ENCODE measurements at places on chromosomes 1 and 21.

DNA sequence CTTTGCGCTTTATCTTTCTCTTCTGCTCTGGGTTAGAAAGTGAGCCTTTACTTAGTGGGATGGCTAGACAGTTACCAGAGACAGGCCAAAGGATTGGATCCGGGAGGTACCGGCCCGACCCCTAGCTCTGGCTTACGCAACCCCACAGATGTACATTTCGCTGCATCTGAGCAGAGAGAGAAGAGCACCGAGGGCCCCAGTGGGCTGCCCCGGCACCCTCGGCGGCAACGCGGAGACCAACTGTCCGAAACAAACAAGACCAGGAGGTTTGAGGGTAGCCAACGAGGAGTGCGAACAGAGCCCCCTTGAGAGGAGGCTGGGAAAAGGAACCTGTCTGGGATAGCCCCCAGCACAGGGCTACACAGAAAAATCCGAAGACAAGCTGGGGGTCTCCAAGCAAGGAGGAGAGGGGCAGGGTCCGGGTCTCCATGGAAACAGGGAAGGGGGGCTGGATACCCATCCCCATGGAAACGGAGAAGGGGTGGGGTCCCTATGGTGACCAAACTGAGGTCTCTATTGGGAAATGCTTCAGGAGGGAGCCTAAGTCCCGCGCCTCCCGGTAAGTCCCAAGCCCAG, 373 bp downstream of the MTF1 start:
- no peak for DNase-seq

- no peak for DNase-seq
These were observed 9.2 kb upstream of the PLEKHG5 start for GRCh38 chr1:6500544-6501278.

DNA sequence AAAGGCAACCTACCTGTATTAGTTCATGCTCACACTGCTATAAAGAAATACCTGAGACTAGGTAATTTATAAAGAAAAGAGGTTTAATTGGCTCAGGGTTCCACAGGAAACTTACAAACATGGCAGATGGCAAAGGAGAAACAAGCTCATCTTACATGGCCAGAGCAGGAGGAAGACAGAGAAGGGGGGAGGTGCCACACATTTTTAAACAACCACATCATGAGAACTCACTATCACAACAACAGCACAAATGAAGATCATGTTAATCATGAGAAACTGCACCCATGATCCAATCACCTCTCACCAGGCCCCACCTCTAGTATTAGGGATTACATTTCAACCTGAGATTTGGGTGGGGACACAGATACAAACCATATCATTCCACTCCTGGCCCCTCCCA, 90.6 kb upstream of the KCTD3 start:
- no peak for DNase-seq

GRCh38 chr1:90526954-90527353, 190.1 kb downstream of the BARHL2 start:
- no peak for DNase-seq

GRCh38 chr1:238624776-238625175, 734.1 kb upstream of the ZP4 start:
- DNase-seq, result no peak

- DNase-seq, result no peak
These were observed 178.0 kb downstream of the ZNF281 start for GRCh38 chr1:200231787-200232231.

GRCh38 chr21:44473915-44474555, 18.7 kb downstream of the LRRC3 start:
- no peak for DNase-seq

- no peak for DNase-seq
These were observed 40.9 kb downstream of the LGR6 start for GRCh38 chr1:202234331-202235002.

GRCh38 chr1:46062651-46063319, 69.6 kb downstream of the PIK3R3 start:
- no peak for DNase-seq

- DNase-seq, result no peak
These were observed 2.2 kb downstream of the NAV1 start for GRCh38 chr1:201540846-201541735.

- no peak for DNase-seq
These were observed 13.1 kb upstream of the EXO1 start for GRCh38 chr1:241834733-241835377.

- no peak for DNase-seq
These were observed 52.2 kb downstream of the NENF start for GRCh38 chr1:212484701-212485570.

DNA sequence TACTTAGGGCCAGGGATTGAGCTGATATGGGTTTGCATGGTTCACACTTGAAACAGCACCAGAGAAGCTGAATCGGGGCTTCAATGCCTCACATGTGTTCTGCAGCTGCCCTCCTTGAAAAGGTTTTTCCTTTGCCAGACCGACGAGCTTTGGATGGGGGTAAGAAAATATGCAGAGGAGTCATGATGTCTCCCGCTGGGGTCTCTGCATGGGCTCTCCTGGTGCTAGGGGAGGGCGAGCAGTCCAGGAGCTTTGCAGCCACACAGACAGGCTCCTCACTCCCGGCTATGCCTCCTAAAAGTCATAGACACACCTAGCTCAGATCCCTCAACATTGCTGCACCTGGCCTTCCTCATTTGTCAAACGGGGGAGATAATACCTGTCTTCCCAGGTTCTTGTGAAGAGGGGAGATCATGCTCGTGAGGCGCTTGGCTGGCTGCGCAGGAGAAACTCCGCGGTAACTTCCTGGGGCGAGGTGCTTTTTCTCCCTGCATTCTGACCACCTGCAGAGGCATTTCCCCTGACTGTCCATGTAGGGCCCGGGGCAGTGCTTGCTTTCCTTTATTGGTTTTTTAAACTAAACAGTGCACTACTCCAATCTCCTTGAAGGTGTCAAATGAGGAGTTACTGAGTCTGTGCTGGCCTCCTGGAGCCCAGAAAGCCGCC, 112.4 kb downstream of the PLXNA2 start:
- no peak for DNase-seq

DNA sequence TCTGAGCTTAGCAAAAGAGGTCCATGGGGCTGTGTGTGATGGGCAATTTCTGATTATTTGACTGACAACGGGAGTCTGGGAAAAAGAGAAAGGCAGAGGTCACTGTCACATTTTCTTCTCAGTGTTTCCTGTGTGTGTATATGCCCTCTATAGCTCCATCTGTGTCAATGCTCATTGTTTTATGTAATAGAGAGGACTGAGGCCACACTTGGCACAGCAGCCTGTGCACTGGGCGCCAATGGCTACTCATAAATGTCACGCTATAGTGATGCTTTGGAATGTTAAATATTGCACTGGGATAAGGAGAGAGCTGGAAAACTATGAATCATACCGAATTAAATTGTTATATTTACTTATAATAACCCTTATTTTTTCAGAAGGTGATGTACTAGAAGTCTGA, 365.4 kb downstream of the NEGR1 start:
- DNase-seq, result no peak

- no peak for DNase-seq
These were observed 695.1 kb downstream of the MATN1 start for GRCh38 chr1:30028283-30028682.

Data from stimulated activated CD4-positive, alpha-beta T cell treated with anti-CD3 and anti-CD28 coated beads, Interleukin-1b, Interleukin-23, amount 100 ng/mL, for 1 hour (primary cell).